Kidney (tissue), 22 donors: ENCODE measurements at places on chromosomes 4 and X.
A peak's percentile ranks its signal among the peaks of the same experiment; 100 is the strongest.

DNA sequence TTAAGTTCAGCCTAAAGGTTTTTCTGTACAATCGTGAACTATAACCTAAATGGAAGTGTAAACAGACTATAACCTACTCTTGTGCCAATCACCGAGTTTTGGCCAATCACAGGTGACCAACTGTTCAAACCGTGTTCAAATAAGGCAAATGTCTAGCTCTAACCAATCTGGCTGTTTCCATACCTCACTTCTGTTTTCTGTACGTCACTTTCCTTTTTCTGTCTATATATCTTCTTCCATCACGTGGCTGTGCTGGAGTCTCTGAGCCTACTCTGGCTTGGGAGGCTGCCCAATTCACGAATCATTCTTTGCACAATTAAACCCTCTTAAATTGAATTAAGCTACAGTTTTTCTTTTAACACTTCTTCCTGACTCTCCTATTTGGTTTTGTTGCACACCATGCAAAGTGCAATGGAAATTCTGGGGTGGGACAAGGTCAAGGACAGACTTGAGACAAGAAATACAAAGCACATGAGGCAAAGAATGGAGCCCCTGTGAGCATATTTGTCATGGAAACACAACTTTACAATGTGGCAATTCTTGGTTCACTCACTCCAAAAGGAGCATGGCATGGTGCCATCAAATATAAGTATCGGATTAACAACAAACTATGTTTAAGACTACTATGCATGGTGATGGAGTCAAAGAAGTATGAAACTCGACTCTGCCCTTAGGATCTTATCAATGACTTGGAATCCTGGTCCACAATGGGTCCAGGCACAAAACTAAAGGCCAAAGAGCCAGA, 115.7 kb upstream of the FAM9B start:
- DNase-seq = no peak

DNA sequence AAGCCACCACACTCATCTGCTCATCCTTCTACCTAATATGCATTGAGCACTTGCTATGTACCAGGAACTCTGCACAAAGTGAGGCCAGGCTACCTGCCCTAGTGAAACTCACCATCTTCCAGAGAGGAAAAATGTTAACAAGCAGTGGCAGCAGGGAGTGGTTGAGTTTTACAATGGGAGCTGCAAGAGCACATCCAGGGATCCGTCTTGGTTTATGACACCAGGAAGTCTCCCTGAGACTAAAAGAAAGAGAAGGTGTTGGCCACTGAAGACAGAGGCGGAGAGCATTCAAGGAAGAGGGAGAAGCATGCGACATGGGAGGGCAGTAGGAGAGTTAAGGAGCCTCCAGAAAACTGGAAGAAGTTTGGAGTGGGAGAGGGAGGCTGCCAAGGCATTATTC, 178.1 kb upstream of the CPEB2 start:
- DNase-seq = no peak

DNA sequence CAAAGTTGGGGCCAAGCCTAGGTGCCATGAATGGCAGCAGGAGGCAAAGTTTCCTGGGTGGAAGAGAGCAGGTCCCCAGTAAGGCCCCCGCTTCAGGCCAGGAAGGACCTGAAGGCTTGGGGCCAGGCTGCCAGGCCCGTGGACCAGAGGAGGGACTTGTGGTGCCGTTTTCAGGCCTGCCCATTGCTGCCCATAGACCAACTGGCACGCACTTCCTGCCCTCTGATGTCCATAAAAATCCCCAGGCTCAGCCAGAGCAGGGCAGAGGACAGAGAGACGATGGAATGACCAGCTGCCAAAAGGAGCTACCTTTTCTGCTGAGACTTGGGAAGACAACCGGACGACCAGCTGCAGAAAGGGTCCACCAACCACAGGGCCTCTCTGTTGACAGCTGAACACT, 1205.5 kb downstream of the ARAP2 start:
- no peak for DNase-seq

GRCh38 chr4:2087170-2087569, 28.0 kb downstream of the NAT8L start:
- no peak for DNase-seq

DNA sequence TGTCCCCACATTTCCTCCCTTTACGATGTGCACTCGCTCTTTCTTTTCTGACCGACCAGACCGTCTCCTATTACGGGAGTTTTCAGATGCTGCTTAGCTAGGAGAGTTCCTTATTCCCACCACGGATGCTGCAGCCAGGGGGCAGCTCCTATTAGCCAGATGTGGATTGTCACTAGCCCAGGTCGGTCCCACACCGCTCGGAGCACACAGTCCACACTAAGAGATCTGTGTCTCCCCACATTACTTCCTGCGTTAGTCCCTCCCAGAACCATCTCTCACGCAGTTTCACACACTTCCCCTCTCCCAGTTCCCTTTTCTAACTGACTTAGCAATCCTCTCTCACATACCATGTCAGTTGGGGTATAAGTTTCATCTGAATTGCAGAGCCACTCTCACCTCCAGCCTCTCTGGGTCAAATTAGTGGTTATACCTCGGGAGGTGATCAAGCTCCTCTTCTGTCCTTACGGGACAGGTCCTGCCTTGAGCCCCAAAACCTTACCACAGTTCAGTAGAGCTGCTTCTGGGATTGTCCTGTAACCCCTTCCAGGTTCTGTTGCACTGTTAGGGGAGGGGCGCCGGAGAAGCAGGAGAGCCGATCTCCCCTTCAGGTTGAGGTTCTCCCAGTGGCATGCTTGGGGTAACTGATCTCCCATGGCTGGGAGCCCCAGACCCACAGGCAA, 28.2 kb downstream of the SULT1E1 start:
- DNase-seq = no peak

DNA sequence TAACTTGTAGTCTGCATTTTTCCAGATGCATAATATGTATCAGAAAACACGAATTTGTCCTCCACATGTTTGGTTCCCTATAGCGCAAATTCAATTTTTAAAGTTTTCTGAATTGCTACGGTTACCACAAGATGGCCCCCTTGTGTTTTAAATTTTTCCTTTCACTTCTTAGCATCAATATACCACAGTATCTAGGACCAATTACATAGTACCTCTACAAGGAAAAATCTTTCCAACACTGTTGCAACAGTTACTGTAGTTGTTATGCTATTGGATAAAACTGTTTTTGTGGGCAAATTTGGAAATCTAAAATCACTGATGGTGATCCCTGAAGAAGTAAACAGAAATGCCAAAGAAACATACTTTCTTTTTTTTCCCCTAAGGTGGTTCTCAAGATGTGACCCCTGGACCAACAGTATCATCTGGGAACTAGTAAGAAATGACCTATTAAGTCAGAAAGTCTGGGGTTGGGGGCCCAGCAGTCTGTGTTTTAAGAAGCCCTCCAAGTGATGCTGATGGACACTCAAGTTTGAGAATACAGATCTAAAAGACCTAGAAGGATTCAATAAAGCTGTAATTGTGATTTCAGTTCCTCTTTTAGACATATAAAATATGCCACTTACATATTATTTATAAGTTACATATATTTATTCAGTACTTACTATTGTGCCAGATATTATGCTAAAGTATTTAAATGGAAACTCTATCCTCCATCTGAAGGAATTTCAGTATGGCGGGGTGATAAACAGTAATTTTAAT, 3.1 kb downstream of the ZGRF1 start:
- DNase-seq = no peak

GRCh38 chr4:107893171-107894137, 37.9 kb upstream of the CYP2U1 start:
- no peak for DNase-seq

DNA sequence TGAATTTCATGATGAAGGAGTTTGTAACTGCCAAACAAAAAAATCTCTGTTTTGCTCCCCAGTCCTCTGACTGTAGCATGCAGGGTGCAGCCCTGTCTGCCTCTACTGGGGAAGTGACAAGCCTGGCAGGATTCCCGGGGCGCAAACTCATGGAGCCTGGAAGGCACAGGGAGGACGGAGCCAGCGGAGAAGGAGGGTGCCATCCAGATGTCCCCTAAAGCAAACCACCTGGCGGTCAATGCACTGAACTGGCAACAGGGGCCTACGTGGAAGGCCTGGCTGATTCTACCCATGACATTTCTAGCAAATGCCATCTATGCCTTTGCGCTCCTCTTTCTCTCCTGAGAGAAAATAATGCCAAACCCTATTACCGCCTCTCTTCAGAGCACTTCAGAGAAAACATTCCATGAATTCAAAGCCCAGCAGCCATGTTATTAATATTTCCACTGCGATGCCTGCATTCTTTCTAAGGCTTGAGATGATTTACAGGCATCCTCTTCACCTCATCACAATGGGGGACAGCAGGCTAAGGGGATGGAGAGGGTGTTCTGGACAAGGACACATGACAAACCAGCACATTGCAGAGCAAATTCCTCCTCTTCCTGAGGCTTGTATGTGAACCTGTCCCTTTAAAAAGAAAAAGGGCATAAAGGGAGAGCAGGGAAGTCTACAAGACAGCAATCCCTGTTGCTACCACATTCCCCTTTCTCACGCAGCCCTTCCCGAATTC, 329.3 kb upstream of the NOCT start:
- DNase-seq = no peak

DNA sequence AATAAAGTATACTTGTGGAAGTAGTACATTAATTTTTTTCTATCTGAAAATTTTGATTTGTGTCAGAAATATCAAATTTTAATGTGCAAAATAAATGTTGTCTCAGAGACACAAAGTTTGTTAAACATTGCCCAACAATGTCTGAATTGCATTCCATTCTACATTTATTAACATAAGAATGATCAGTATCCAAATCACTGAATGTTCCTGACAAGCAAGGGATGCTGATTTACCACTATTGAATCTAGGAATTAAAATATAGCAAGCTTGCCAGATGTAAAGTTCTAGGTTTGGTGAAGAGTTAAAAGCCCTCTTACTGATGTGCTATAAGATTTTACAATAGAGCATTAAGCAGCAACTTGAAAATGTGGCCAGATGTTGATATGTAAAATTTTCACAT, 489.2 kb upstream of the CTSO start:
- DNase-seq = no peak

DNA sequence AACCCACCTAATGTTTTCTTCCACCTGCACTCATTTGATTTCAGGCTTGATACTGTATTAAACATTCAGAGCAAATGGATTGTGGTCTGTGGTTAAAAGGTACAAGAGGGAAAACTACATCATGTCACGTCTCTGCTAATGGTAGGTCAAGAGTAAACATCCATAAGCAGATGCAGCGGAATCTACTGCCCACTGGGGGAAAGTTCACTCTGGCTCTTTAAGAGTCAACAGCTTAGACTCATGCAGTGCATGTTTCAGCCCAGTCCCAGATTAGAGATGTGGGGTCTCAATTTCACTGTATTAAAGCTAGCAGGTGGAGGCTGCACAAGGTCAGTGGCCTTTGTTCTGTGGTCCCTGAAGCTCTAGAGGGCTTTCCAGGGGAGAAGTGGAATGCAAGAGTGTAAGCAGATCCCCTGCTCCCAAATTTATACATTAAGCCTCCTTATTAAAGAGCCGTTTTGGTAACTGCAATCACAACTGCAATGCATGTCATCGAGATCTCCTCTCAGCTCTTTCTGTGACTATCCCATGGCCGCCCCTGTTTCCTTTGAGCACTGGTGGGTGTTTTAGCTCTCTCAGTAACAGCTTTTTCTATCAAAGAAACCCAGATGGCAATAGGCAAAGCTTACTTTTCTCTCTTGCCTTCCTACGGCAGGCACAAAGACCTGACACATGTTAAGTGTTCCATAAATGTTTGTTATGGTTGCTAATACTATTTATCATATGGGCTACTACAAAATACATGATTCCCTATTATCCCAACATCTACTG, 53.4 kb downstream of the LDB2 start:
- peak; percentile 78 for DNase-seq

GRCh38 chr4:126018274-126018673, 703.5 kb downstream of the FAT4 start:
- DNase-seq = no peak

DNA sequence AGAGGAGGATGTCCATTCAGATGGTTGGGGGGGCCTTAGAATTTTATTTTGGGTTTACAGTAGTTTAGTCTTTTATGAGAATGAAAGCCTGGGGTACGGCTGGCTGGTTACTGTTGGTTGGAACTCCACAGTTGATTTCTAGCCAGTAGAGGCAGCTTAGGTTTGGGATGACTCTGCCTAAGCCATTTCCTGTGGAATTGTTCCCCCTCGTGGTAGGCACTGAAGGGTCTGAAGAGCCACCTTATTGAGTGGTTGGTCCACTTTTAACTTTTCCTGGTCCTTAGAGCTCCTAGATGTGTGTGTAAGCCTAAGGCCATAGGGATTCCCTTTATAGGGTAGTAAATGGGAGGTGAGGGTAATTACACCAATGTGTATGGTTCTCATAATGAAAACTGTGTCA, 19.7 kb downstream of the SPIN3 start:
- DNase-seq = no peak

DNA sequence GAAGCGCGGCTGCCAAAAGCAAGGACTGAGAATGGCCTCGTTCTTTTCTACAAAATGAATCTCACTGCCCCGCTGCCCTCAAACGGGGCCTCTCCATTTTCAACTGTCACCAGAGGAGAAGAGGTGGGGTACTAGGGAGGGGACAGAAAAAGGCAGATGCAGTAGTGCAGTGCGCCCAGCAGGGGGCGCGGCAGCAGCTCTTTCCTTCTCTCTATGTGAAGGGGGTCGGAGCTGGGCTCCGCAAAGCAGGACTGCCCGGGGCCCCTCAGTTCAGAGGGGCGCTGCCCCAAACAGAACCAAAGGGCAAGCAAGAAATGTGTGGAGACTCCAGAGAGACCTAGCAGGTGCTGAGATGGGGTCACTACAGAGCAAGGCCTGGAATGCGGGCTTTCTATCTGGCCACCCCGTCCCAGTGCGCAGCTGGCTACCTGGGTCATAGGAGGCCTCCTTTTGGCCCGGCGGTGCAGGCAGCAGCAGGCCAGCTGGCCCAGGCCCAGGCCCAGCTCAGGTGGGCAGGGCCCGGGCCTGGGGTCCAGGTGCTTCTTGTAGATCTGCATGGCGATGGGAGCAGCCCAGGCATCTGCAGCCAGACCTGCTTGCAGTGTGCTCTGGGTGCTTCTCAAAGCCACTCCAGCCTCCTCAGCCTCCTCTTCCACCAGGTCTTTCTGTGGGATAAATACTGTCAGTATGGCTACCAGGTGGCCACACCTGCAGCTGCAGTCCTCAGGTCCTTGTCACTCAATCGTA, 5.9 kb downstream of the IRAK1 start:
- DNase-seq = peak; percentile 68

DNA sequence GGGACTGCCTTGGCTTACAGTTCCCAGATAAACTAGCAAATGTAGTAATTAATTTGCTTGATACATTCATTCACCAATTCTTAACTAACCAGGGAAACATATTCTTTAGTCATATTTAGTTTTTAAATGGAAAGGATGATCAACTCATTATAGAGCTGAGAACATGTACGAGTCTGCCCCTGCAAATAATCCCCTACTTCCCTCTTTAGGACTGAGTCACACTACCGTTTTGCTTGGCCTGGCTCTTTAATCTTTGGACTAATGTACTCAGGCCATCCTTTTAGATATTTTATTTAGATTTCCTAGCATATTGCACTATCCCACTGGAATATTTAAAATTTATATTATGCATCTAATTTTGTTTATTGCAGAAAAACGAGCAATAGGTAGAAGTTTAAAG, 105.5 kb upstream of the LCORL start:
- no peak for DNase-seq

DNA sequence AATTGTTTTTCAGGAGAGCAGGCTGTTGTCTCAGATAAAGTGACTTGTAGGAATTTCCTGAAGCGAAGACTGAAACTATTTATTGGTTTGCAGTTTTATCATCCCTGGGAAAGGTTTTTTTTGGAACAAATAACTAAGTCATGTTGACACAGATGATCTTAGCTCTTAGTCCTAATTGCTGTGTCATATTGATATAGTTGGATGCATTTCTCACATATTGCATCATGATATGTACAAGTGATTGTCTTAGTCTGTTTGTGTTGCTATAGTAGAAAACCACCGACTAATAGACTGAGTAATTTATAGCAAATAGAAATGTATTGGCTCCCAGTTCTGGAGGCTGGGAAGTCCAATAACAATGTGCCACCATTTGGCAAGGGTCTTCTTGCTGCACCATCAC, 397.5 kb upstream of the PPP1R2C start:
- DNase-seq = no peak
